ENCODE measurements at places on chromosomes 12 and 14.

DNA sequence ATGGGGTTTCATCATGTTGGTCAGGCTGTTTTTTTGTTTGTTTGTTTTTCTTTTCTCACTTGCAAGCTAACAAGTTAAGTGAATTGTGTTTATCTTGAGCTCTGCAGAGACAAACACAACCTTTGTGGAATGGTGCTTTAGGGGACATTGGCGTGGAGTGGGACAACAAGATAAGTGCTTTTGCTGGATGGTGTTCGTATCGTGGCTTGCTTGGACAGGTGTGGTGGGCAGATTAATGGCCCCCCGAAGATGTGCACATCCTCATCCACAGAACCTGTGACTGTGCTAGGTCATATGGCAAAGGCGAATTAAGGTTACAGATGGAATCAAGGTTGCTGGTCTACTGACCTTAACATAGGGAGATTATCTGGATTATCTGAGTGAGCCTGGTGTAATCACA is 7.0 kb downstream of the MLXIP start:
- no peak for DNase-seq

DNA sequence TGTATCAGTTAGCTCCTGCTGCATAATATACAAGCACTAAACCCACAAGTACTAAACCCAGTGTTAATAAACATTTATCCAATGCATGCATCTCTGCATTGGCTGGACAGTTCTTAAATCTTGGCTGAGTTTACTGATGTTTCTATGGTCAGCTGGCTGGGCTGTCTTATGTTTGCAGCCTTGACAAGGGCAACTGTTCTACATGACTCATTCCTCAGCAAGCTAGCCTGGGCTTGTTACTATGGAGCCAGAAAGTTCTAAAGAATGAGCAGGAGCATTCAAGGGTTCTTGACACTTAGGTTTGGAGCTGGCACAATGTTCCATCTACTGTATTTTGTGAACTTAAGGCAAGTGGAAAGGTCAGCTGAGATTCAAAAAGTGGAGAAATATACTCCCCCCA is 199.1 kb downstream of the GLT1D1 start:
- DNase-seq, result no peak

DNA sequence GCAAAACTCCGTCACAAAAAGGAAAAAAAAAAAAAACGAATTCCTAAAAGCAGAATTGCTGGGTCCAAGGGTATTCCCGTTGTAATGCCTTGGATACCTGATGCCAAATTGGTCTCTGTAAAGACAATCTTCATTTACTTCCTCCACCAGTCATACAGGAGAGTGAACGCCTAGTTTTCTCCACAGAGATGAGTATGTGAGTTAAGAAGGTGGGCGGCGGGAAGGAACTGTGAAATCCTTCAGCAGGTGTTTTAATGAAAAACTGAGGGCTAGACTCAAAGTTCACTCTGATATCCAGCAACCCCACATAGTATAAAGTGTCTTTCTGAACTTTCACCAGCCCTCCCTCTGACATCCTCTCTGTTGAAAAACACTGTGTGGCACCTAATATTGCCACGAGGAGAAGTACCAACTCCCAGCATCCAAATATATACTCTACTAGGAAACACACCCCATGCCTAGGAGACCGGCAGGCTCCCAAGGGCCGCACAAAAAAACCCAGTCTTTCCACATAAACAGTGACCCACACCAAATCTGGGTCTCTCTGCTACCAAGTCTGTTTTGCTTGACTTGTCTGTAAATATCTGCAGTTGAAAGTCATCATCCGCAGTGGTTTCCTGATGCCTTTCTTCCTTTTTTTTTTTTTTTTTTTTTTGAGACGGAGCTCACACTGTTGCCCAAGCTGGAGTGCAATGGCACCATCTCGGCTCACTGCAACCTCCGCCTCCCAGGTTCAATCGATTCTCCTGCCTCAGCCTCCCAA is 30.3 kb upstream of the FOXN3 start:
- no peak for DNase-seq

- no peak for DNase-seq
Observed at GRCh38 chr12:46562625-46563225, 190.2 kb upstream of the SLC38A2 start.

DNA sequence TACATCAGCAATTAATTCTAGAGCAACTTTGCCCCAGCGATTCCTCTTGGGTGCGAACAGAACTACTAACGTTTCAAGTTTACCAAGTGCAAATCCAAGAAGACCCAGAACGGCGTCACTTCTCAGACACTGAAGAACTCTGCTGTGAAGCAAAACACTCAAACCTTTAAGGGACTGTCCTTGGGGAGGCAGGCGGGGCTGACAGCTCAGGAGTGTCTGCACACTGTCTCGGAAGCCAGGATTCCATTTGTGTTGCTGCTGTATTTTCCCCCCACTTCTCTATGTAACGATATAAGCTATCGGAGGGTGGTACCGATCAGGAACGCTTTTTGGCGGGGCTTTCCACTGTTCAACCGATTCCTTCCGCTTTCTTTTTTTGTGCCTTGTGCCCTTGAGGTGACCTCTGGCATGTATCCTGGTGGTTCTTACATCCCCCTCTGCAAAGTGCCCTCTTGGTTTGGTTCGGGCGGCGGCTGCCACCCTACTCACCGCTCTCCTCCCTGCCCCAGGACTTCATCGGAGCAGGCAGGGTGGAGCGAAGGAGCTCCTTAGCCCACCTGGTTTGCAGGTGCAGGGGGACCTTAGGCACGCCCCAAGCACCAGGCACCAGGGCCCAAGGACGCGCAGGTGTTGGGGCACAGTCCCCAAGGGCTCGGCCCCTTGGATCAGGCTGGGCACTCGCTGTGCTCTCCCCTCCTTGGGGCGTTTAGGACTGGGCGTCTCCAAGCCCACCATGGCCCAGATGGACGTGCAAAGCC is 19.2 kb upstream of the MLXIP start:
- DNase-seq, result no peak

- no peak for DNase-seq
Observed at GRCh38 chr12:83153177-83153576, 466.5 kb downstream of the TMTC2 start.

DNA sequence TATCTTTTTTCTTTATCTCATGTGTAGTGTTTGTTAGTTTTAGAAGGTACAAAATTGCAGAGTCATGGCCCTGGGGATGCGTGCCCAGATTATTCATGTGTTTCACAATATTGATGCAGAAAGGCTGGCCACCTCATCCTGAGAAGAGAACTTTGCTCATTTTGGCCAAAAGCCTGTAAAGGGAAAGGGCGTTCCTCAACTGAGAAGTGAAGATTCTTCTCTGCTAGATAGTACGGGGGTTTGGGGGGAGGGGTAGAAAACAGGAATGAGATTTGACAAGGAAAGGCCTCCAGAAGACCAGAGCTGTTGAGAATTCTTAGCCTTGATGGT is 1.7 kb downstream of the MGST1 start:
- no peak for DNase-seq

GRCh38 chr14:61065656-61066055 is 84.6 kb downstream of the SLC38A6 start:
- DNase-seq, result no peak

- no peak for DNase-seq
Observed at GRCh38 chr14:75614179-75614578, 35.8 kb downstream of the FLVCR2 start.

DNA sequence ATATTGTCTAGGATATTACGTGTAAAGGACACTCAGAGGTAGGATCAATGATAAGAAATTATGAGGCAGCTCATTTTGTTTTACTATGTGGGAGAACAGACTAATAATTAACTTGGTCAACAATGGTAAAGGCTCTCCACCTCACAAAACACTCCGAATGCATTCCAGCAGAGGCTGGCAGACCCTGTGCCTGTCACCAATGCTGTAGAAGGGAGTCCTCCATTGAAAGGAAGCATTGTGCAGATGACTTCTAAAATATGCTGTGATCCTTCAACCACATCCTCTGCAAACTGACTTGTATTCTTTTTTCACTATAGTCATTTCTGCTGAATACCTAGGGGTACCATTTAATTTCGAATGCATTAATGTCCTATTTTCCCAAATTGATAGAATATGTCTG is 119.6 kb upstream of the EEA1 start:
- no peak for DNase-seq

DNA sequence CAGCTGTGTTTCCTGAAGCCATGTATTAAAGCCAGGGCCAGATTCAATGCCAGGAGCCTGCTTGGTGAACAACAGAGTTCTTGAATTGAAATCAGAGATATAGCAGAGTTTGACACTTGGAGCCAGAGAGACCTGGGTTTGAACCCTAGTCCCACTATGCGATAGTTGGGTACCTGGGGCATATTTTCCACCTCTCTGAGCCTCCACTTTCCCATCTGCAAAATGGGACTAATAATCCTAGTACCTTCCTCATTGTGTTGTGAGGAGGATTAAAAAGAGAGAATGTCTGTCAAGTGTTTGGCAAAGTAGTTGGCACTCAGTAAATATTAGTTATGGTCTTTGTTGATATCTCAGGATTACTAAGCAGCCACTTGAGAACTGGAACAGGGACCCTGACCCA is 6.0 kb upstream of the HRK start:
- DNase-seq, result no peak

DNA sequence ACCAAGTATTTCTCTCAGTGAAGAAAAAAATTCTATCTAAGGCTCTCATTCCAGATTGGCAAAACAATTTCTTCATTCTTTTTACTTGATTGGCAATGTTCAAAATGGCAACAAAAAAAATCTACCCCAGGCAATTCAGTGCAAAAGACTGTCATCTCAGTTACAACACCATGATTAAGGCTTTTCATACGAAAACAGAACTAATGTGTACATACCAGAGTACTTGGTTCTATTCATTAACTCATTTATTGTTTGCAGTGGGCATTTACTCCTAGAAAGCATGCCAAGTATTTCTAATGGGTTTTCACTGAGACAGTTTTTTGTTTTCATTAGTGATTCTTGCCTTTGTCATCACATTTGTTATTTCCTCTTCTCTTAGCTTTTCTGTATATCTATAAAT is 33.0 kb downstream of the DBX2 start:
- no peak for DNase-seq

GRCh38 chr12:94614288-94614721 is 36.1 kb downstream of the TMCC3 start:
- no peak for DNase-seq

DNA sequence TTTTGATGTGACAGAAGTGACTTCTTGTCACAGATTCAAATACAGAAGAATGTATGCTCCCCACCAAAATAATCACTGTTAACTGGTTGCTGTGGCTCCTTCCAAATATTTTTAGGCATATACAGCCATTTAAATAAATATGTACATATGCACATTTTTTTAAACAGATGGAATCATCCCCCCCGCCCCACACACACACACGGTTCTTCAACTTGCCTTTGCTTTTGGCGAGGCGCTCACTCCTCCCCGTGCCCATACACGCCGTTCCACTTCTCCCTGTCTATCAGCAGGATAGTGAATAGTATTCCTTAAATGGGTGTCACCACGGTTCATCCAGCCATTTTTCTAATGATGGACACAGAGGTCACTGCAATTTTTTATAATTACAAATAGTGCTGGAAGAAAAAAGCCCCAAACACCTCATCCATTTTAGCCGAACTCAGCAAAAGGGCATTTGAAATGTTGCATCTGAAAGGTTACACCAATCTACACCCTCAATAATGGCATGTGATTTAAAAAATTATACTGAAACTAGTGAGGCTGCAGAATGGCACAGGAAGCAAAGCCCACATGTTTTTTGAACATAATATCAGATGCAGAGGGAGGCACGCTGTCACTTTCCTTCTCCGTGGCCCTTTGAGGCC is 39.2 kb upstream of the MEG3 start:
- no peak for DNase-seq

DNA sequence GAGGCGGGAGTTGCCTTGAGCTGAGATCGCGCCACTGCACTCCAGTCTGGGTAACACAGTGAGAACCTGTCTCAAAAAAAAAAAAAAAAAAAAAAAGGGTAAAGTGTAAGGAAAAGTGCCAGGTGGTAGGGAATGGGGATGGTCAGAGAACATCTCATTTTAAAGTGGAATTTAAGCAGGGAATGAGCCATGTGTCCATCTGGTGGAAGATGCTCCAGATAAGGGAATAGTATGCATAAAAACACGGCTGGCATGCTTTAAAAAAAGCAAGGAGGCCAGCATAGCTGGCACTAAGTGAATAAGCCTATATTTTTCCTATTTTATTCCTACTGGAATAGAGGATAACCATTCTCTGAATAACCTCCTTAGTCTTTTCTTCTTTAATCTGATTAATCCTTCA is 33.7 kb downstream of the FAM186A start:
- no peak for DNase-seq

DNA sequence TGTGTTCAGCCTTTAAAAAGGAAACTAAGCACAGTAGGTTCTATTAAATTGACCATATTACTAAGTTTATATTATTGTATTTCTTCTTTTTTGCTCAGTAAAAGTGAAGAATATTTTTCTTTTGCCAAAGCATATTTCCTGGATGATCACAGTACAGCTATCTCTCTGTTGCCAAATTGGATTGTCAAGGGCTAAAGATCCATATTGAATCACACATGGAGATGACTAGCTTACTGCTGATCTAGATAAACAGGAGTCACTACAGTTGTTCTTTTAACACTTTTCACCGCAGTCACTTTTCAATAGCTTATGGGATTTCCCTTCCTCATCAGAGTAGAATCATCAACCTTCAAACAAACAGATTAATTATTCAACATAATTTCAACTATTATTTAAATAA is 78.6 kb downstream of the LRRC9 start:
- no peak for DNase-seq

DNA sequence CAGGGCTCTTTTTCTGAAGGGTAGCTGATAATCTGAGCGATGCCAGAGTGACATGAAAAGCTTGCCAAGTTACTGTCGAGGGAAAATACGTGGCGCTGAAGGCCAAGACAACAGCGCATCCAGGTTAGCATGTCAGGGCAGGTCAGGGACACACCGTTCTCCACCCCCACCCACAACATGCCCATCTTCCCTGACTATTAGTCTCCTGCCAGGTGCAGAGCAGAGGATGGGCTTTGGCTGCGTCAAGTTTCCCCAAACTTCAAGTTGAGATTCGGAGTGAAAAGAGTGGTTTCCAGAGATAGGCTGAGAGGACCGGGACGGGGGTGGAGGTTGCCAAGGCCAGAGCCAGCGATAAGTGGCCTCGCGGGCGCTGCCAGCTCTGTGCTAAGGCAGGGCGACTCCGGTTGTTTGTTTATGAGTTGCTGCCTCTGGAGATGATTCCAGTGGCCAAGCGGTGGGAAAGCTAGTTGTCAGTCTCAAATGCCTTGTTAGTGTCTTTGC is 1.7 kb downstream of the TRHDE start:
- DNase-seq, result no peak

GRCh38 chr14:90609376-90609775 is 206.9 kb downstream of the TTC7B start:
- no peak for DNase-seq

GRCh38 chr14:31877255-31877798 is 199.8 kb upstream of the ARHGAP5 start:
- no peak for DNase-seq

DNA sequence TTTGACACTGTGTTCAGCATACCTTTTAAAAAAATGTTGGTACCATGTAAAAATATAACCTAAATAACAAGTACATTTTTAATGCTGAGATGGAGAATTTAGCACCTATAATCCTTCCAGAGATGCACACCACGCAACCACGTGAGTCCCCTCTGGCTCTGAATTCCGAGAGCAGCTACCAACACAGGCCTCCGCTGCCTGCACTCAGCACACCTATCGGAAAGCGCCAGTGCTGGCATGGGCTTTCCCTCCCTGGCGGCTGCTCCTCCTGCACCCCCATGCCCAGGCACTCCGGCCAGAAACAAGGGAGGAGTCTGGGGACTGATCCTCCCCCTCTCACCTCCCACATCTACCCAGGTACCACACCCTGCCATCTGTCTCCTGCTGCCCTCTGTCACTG is 47.0 kb downstream of the ITPK1 start:
- no peak for DNase-seq

All from stimulated activated CD4-positive, alpha-beta T cell treated with anti-CD3 and anti-CD28 coated beads, Interleukin-2, amount 100 ng/mL, for 24 hours (primary cell).